ENCODE measurements at places on chromosomes 13 and 19.

GRCh38 chr19:56642711-56643459 is at the start of gene SMIM17:
SMIM17 (plus strand) TSS chr19:56643159; CDS start chr19:56645668, 2,509 bp downstream.
- DNase-seq, result no peak

GRCh38 chr13:31276421-31276820 is 76.6 kb downstream of the B3GLCT start:
- DNase-seq, result no peak

DNA sequence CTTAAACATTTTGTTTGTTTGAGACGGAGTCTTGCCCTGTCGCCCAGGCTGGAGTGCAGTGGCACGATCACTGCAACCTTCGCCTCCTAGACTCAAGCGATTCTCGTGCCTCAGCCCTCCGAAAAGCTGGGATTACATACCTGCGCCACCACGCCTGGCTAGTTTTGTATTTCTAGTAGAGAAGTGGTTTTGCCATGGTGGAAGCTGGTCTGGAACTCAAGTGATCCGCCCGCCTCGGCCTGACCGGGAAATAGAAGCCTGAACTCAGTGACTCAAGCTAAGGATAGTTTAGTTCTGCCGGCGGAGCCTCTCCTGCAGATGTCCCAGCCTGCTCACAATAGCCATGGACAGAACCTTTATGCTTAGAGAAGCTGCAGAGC is 53.0 kb upstream of the ZNF254 start:
- DNase-seq, result peak; percentile 43

DNA sequence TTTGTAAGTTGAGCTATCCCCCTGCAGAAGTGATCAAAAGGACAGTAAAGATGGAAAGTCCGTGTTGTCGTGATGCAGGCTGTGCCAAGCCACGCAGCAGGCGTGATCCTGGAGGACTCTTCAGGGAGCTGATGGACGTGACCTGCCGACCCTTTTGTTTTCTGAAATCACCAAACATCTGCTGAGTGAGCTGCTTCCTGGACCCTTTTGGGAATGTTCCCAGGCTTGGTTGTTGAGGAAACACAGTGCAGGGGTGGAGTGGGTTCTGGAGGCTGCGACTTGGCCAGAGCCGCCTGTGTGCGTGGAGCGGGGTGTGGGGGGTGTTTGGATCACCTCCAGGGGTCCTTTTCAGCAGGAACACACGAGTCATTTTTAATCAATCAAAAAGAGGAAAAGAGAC is 15.4 kb upstream of the CPAMD8 start:
- DNase-seq, result no peak

DNA sequence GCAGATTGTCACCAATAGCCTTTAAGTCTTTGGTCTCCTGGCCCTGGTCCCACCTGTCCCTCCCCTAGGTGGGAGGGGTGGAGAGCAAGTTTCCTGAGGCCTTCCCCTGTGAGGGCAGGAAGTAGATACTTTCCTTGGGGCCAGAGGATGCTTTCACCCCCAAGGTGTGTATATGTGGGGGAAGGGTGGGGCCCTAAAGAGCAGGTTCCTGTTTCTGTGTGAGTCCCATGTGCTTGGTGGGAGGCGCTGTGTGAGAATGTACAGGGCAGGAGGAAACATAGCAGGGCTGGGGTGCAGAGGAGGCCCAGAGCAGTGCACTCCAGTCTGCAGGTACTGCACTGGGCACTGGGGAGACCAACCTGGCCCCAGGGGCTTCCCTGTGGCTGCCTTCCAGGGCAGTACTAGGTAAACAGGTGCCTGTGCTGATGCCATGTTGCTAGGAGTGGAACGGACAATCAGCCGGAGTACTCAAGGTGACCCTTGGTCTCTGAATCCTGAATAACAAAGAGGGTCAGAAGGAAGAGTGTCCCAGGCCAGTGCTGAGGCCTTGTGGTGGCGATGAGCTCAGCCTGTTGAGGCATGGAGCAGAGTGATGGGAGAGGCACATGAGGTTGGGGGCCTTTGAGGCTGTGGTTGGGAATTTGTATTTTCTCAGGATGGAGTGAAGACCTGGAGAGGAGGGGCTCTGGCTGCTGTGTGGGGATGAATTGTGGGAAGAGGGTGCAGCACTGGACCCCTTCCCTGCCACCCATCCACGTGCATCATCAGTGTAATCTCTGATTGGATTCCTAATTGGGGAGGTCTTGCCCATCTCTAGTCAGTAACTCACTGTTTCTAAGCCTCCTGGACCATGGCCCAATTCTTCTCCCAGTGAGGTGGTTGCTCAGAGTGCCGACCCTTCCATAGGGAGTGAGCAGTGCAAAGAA is 5.1 kb downstream of the EGLN2 start:
- DNase-seq, result no peak

- DNase-seq, result no peak
Measured at GRCh38 chr13:76965759-76966421, 17.6 kb downstream of the ACOD1 start.

DNA sequence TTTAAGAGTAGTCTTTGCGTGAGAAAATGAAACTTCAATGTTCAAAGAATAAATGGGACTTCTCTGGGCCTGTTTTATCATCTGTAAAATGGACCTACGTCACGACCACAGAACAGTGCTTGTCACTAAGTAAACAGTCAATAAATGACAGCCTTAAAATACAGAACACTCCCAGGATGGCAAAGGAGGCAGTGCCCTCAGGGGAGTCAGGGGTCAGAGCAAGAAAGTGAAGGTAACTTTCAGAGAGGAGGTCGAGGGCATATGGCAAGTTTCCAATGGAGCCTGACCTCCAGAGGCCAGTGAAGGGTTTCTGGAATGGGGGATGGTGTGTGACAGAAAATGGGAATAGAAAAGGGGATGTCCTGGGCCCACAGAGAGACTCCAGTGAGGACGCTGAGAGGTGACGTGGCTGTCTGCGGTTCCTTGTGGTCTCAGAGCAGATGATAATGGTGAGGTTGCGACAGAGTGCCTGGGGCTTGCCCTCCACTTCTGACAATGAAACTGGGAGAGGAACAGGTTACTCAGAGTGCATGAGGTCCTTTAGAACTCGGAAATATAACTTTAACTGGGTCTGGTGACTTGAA is 91.8 kb downstream of the UBL3 start:
- DNase-seq, result no peak

- no peak for DNase-seq
Measured at GRCh38 chr13:21546372-21546771, 57.6 kb downstream of the MICU2 start.

GRCh38 chr19:10352764-10353671 is 13.6 kb upstream of the ICAM3 start:
- no peak for DNase-seq

DNA sequence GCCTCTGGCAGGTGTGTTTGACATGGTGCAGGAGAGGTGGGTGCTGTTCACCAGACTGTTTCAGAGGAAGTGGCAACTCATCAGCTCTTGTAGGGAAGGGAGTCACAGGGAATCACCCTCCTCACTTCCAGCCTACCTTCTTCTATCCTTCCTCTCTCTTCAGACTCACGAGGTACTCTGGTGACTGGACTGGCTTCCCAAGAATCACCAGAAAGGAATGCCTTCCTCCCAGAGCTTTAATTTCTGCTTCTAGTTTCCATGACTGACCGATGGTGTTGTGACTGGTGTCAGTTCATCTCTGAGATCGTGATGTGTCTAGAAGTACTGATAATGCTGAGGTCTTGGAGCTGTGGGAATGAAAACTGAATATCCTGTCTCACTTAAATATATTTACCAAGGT is 247.3 kb downstream of the KCTD12 start:
- DNase-seq, result no peak

- DNase-seq, result no peak
Measured at GRCh38 chr19:31387717-31388301, 38.6 kb upstream of the TSHZ3 start.

DNA sequence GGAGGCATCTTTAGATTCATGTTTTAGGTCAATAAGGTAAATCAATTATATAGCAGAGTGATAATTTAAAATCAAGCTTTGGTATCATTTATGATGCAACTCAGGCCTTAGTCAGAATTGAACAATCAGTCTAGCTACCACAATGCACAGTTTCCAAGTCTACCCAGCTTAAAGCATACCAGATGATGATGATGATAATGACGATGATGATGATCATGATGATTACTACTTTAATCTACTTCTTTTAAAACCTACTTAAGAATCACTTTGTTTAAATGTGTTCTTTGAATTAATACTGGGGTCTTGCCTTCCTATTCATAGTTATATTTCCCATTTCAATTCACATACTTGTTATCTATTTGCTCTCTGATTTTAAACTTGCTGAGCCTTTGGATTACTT is 1872.7 kb downstream of the OLFM4 start:
- DNase-seq, result no peak

GRCh38 chr13:100229603-100230002 is 140.7 kb downstream of the PCCA start:
- no peak for DNase-seq

GRCh38 chr19:46755077-46755852 is 9.0 kb upstream of the STRN4 start:
- no peak for DNase-seq

DNA sequence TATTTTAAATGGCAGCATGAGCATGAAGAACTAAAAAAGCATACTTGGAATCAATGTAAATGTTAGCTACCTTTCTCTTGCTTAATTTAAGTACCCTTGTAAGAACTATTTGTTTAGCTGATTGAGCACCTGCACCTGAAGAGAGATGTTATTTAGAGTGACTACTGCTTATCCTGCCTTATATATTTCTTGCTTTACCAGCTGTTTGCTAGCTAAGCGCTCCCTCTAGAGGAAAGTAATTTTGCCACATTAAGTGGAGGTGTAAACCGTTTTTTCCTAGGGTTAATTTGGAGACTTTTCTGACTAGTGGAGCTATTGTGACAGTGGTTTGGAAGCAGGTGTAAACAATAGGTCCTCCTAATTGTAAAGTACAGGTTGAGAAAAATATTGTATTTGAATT is 19.4 kb upstream of the PSG2 start:
- no peak for DNase-seq

DNA sequence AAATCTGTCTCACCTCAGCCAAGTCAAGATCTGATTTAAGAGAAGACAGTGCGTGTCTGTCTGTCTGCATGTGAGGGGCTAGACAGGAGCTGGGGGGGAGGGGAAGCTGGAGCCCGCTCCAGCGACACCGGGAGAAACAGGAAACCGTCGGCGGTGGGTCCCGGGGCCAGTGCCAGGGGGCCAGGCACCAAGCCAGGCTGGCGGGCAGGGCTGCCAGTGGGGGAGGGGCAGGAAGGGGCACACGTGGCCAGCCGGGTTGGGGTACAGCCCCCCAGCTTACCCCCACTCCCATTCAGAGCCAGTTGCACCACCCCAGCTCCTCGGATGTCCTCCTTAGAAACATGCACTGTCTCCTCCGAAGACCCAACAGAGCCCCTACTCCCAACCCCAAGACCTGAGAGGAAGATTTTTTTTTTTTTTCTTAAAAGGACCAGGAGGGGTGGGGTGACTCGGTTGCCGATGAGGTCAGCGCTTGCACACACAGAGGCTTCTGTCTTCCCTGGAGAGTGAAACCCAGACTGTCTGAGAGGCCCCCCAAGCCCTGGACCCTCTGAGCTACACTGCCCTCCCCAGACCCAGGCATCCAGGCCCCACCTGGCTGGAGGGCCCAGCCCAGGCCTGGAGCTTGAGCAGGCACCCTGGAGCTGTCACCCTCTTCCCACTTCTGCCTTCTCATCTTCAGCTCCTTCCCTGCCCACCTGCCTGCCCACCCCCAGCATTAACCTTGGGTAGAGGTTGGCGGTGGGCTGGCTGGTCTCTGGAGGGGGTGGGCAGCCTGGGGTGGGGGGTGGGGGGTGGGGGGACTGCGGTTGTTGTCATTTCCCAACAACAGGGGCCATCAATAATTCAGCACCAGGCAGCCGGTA is 4.0 kb downstream of the ERF start:
- DNase-seq, result no peak

GRCh38 chr13:79171141-79172061 is 234.7 kb downstream of the RBM26 start:
- DNase-seq, result no peak

GRCh38 chr13:106696140-106696539 is 128.2 kb upstream of the ARGLU1 start:
- DNase-seq, result no peak

DNA sequence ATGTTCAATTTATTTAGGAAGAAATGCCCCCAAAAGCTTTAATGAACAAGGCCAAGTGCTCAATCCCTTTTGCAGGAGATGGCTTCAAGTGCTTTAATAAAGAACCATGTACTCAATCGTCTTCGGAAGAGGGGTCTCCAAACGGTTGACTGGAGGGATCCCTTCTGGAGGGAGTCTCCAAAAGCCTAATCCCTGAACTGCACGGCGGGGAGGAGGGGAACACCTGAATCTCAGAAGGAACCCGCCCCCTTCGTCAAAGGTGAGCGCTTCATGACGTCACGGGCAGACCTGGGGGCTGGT is 505 bp downstream of the PAF1 start:
- peak; percentile 50 for DNase-seq

DNA sequence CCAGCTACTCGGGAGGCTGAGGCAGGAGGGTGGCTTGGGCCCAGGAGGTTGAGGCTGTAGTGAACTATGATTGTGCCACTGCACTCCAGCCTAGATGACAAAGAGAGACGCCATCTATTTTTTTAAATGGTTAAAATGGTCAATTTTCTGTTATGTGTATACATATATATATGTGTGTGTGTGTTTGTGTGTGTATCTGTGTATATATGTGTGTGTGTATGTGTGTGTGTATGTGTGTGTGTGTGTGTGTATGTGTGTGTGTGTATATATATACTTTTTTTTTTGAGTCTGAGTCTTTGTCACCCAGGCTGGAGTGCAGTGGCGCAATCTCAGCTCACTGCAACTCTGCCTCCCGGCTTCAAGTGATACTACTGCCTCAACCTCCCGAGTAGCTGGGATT is 42.9 kb upstream of the KLF2 start:
- no peak for DNase-seq

- no peak for DNase-seq
Measured at GRCh38 chr19:52635786-52636570, 2.2 kb downstream of the ZNF83 start.

GRCh38 chr19:11780431-11781020 is 13.7 kb downstream of the ZNF441 start:
- DNase-seq, result no peak

DNA sequence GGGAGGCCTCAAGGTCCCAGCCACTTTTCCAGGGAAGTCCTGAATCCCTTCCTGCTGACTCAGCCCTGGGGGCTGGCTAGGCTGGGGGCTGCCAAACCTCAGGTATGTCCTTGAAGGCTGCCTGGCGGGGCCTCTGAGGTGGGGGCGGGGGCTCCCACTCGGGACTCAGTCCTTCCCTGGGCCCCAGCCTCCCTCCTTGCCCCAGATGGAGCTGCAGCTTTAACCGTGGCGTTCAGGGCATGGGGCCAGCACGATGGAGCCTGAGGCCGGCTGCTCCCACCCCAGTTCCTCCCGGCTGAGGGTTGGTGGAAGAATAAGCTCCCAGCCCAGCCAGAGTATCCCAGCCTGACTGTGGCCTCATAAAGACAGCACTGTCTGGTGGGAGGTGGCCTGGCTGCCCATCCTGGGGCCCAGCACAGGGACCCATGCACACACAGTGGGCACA is 12.4 kb downstream of the CILP2 start:
- no peak for DNase-seq

- no peak for DNase-seq
Measured at GRCh38 chr19:22617614-22618320, 16.4 kb upstream of the ZNF492 start.
